ENCODE measurements at places on chromosomes 7 and 10.
A peak's percentile ranks its signal among the peaks of the same experiment; 100 is the strongest.

DNA sequence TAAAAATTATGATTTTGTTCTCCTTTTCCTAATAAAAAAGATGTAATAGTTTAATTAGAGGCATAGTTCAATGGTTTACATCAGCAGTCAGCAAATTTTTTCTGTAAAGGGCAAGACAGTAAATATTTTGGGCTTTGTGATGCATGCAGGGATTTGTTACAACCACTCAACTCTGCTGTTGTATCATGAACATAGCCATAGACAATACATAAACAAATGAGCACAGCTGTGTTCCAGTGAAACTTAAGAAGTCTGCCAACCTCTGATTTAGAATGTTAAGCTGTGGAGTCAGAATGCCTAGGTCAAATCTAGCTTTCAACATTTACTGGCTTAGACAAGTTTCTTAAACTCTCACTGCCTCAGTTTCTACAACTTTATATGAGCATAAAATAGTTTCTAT lies 31.6 kb downstream of the ASZ1 start:
- no peak for DNase-seq

- DNase-seq: no peak
Observed at GRCh38 chr7:47211519-47211973, 370.4 kb downstream of the TNS3 start.

DNA sequence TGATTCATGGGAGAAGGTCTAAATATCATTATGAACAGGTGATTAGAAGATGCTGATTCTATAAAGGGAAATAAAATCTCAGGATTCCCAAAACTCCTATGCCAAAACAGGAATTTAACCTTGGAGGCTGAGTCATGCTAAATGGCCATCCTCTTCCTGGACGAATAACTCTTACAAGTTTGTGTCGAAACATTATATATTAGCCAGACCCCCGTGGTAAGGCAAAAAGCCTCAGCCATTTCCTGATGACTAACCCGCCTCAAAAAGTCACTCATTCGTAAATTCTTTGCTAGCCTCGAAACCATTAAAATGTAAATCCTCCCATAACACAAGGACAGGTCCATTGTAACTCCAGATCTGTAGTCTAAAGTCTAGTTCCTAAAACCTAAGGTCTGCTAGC lies 32.0 kb downstream of the CUL2 start:
- DNase-seq: no peak

DNA sequence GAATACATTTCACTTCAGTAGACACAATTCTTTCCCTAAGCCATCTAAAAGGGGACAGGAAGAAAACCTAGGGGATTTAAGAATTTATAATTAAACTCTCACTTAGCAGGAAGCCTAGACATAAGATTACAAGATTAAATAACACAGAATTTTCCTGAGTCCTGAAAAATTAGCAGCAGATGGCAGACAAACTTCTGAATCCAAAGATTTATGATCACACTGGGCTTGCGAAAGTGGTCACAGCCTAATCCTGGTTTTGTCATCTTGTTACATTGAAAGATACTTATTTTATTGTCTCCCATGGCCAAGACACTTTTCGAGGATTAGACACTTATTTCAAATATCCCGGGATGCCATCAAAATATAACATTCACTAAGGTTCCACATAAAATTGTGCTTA lies 2.9 kb downstream of the ERLIN1 start:
- DNase-seq: no peak

DNA sequence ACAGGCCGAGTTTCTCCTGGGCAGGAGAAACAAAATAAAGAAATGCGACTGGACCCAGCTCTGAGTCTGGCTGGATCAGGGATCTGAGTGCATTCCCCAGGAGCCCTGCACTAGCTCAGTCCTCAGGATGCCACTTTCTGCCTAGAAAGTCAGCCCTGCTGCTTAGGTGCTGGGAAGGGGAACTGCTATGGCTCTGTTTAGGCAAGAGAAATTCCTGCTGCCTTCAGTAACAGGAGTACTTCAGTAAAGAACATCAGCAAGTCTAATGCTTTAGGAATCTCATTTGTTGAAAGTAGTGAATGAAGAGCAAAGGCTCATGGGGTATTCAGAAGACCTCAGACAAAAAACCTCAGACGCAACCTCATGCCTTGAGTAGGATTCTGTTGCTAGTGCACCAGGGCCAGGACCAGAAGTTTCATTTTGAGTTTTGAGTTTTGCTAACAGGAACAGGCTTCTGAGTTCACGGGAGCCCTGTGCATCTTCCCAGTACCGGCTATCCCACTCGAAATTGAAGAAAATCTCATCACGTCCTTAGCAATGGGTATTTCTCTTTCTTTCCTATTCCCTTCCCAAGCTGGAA lies 170.8 kb upstream of the CDCA7L start:
- no peak for DNase-seq

DNA sequence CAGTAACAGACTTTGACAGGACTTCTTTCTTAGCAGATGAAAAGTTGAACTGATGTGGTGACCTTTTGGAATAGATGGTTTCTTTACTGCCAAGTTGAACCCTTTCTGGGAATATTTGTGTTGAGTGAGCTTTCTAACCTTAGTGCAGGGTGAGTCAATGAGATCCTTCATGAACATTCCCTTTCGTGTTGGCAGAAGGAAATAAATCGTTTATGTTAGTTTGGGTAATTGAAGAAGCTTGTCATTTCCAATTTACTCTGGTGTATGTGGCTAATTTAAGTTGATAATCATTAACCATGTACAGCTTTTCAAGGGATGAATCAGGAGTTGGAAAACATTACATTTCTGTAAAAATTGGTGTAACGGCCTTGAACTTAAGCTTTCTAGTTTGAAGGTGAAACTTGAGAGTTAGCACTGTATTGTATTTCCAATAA lies 43.4 kb downstream of the PTTG1IP2 start:
- DNase-seq: no peak

DNA sequence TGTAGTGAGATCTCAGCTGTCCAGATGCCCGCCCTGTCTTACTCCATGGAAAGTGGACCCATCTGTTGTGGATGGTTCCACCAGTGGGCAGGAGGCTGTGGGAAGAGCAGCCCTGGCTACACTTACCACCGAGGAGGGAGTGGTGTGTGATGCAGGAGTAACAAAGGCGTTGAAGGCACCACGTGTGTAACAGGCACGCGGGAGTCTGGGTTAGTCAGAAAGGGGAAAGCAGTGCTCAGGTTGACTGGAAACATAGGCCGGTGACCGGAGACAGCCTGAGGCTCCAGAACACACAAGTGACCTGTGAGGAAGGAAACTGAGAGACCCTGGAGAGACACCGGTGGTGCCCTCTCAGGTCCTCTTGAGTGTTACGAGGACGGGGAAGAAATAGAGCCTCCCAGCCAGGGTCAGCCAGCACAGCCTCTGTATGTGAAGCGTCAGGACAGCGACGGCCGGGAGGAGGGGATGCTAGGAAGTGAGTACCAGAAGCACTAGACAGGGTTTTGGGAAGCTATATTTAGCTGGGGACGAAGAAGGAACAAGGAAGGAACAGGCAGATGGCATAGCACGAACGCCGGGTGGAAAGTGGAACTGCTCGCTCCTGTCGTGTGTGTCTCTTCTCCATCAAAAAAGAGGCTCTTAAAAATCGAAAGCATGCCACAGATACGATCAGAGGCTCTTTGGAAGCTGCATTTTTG lies 51.7 kb downstream of the DAGLB start:
- no peak for DNase-seq

DNA sequence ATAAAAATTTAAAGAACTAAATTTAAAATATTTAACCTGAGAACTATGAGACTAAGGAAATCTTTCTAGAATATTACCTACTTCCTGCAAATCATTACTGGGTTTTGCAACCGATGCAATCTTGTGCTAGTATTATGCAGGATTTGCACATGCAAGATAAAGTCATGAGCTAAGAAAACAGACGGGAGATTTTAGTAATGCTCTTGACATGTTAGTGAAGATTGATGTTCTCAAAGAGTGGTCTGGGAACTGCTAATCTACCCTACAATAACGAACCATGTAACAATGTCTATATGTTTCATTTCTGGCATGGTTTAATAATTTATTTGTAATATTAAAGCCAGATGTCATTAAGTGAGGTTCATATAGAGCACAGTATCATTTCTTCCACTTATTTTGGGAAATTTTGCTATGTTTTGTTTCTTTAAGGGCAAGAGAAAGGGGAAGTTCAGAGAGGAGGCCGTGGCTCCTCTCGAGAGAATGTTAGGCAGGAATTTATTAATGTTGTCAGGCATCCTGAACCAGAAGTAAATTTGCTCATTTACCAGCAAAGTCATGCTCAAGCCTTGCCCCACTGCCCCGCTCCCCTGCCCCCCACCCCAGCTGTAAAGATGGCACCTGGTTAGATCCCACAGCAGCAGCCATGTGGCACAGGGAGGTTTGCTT lies 22.8 kb downstream of the LRRC17 start:
- peak; percentile 5 for DNase-seq

DNA sequence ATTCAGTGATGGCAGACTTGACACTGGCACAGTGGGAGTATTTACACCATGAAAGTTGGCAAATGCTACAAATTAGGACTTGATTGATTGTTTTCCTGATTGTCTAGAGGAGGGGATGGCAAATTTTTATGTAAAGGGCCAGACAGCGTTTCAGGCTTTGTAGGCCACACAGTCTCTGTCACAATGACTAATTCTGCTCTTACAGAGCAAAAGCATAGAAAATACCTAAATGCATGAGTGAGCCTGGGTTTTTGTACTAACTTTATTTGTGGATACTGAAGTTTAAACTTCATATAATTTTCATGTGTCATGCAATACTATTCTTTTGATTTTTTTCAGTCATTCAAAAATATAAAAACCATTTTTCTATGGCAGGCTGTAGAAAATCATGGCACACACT lies 9.0 kb upstream of the ARMS2 start:
- DNase-seq: no peak

DNA sequence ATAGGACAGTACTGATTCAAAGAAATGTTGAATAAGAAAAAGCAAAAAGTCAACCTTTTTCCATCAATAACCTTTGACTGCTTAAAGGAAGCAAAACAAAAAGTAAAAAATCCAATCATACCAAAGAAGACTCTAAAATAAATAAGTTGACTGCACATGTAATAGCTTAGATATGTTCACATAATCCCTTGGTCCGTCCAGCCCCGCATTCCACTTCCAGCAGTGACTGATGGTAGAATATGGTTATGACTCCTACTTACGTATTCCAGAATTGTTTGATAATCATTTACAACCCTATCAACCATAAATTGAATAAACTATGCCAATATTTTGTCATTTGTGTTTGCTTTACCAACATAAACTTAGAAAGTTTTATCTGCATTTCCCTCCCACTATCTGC lies 77.9 kb downstream of the CTNNA3 start:
- DNase-seq: no peak

DNA sequence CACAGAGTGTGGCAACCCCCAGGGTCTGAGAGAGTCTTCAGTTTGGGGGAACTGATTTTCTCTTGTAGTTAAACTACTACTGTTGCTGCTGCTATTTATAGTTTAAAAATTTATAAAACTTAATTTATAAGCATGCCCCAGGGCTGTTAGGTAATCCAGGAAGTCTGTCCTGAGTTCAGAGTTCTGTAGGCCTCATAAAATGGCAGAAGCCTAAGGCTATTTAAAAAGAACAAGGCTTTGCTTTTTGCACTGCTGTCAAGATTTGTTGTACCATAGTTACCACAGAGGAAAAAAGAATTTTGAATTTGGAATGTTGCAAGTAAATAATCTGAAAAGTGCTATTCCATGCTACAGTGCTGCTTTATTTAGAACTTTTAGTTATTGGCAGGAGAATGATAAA lies 66.1 kb downstream of the AGK start:
- no peak for DNase-seq

GRCh38 chr7:141649137-141649864 lies 52.7 kb downstream of the DENND11 start:
- DNase-seq: no peak

GRCh38 chr10:7697426-7697825 lies 5.7 kb upstream of the ITIH2 start:
- no peak for DNase-seq

DNA sequence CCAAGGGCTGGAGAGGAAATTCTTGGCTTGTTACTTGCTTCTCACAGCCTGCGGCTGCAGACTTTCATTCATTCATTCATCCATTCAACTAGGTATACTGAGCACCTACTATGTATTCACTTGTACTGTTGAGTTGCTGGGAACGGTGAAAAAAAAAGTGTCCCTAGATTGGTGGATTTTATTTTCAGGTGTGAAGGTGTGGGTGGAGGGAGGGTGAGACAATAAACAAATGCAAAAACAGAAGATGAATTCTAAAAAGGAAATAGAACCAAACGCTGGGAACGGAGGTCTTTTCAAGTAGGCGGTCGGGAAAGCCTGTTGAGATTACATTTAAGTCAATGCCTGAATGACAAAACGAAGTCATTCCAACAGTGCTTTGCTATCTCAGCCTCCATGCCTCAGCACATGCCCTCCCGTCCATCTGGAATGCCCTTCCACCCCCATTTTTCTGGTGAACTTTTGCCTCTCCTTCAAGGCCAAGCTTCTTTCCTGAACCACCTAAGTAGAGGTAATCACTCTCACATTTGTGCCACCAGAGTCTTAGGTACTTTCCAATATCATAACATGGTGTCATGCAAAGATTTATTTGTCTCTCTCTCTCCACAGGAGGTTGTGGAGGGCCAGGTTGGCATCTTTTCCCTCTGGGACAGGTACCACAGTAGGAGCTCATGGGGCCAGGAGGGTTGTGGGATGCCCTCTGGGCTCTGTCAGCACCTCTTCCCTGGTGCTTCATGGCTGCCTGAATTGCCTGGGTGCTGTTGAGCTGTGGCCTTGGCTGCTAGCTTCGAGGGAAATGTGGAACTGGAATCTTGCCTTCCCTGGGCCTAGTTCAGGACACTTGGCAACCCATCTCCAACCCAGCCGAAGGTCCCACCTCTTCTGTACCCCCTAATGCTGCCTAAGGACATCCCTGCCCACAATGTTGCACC lies 5.5 kb downstream of the NKX2-3 start:
- no peak for DNase-seq

DNA sequence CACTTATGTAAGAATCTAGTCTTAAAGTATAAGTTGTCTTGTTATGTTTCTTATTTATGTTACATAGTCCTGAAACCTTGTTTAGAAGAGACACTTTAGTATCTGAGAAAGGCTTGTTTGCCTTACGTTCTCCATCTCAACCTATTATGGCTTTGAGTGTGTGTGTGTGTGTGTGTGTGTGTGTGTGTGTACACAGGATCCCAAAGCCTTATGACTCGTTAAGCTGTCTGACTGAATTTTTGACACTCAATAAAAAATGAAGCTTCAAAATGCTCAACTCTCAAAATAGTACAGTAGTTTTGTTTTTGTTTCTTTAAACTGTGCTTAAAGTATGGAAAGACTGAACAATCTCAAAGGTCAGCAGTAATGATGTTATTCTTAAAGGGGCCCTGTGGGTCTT lies 18.0 kb downstream of the CALU start:
- no peak for DNase-seq

DNA sequence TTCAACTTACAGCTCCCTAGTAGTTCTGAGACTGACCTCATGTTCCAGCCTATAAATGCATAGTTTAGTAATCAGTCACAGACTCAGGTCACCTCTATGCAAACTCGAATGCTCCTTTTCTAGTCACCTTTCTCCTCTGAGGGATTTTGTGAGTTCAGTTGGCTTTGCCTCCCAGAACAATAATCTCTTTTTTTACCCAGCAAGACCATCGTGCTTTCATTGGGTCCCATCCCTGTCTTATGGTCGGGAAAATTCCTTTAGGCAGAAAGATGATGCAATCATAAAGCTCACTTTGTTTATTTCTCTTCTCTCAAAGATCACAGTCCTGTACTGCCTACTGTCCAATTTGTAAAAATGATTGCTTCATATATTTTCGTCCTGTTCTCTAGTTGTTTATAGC lies 38.4 kb downstream of the TWIST1 start:
- DNase-seq: no peak

All from AML-193 (cell line).